ENCODE measurements at places on chromosomes 3 and 15.

DNA sequence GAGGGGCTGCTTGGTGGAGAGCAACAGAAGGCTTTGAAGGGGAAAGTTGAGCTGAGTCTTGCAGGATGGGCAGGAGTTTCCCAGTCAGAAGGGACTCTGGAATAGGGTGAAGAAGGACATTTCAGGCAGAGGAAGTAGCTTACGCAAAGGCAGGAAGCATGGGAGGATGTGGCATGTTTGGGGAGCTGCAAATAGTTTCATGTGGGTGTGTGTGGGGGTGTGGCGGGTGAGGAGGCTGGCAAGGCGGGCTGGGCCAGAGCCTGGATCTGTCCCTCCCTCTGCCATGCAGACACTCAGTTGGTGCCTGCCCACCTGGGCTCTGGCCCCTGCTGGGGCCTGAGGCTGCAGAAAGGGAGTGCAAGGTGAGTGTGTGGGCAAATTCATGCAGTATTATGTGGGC, 10.4 kb downstream of the TEX264 start:
- DNase-seq, result peak; percentile 40

- no peak for DNase-seq
Measured at GRCh38 chr3:37824954-37825328, 36.7 kb upstream of the CTDSPL start.

DNA sequence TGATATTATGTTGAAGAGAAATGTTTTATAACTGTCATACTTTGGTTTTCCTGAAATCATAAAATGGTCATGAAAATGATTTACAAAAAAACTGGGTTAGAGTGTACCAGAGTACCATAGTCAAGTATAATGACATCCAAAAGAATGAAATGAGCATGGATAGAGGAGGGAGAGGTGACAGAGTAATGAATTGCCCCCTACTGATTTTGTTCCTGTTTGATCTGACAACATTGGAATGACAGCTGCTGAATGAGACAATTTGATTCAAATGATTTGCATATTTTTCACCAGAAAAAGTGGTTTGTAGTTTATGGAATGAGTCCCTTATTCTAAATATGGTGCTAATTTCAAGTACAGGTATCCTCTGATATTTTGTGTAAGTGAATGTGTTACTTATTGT, 271.7 kb downstream of the CNTN4 start:
- DNase-seq, result no peak

DNA sequence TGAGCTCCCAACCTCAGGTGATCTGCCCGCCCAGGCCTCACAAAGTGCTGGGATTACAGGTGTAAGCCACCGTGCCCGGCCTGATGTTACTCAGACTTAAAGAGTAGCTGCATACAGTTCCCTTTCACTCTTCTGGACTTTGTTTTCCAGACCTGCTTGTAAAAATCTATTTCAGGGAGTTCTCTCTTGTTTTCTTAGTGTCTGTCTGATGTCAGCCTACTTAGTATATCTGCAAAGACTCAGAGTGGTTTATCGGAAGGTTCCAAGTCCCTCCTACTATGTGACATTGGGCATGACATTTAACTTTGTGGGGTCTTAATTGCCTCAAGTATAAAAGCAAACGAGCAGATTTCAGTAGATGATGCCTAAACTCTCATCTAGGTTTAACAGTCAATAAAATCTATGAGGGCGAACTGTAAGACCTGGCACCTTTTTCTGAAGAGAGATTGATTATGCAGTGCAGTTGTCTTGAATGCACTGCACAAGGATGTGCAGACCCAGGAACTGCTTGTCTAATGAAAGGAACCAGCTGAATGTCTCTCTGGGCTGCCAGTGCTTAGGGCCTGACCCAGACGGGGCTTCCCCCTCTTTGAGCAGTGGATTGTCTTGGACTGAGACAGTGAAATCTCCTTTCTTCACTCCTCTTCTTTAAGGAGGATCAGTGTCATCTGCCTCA, 301.4 kb downstream of the PTPRG start:
- DNase-seq, result no peak

- no peak for DNase-seq
Measured at GRCh38 chr3:65351753-65352152, 664.0 kb upstream of the ADAMTS9 start.

GRCh38 chr3:22012471-22012870, 261.5 kb upstream of the ZNF385D start:
- no peak for DNase-seq

DNA sequence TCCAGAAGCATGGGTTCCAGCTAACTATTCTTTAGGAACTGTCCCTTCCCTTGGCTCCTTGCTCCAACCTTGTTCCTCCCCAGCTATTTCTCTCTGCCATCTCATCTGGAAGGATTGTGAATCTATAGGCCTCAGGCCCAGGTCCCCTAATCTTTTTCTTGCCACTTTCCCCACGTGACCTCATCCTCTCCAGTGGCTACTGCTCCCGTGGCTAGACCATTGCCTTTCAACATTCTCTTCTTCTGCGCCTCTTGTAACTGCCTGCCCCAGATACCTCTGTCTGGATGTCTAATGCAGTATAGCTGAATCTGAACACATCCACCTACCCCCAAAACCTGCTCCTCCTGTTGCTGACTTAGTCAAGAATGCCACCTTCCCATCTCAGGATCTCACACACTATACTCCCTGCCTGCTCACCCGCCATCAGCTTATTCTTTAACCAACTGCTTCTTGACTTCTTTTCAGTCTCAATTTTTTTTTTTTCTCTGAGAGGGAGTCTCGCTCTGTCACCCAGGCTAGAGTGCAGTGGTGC, 5.2 kb downstream of the GPX1 start:
- DNase-seq, result no peak

DNA sequence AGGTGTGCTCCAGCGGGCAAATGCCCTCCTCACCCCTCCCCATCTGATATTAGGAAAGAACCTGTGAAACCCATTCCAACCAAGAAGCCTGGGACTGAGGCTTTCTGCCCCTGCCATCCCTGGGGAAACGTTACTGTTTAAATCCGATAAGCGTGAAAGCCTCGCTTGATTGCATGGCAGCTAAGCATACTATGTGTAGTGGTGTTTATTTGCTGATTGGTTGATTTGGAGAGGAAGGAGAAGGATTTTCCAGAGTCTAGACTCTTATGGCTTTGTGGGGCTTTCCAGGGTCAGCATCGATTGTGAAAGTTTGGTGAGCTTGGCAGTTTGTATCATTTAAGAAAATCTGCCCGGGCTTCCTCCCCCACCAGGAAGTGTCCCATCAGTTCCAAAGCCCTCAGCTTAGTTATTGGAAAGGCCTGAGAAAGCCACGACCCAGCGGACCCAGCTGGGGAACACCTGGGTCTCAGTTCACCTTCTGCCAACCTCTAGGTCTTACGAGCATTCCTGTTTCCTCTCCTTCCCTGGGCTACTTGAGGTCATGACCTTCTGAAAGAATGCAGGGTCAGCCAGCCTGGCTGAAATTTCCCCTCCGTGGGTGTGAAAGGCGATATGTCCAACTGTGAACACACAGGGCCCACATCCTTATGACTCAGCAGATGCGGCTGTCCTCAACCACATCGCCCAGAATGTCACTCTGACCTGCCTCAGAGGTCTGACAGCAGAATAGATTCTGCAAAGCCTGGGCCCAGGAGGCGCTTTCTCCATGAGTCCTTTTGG, 62.8 kb upstream of the HERC1 start:
- peak; percentile 50 for DNase-seq

DNA sequence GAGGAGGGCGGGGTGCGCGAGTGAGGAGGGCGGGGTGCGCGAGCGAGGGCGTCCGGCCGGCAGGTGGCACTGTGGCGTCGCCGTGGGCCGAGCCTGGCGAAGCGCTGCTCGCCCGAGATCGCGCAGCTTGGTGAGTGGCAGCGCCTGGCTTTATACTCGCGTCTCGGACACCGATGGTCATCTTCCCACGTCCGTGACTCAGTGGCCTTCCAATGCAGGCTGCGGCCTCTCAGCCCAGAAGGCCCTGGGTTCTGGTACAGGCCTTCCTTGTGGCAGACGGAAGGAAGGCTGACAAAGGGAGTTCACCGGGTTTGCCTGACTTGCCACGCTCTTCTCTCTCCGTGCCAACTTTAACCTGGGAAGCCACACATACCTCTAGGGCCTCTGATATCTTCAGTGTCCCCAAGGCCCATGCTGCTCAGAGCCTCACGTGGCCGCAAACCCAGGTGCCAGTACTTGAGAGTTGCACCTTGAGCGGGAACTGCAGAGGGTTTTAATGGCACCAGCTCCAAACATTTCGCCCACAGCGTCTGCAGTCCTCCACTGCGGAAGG, 195.3 kb upstream of the LYSMD4 start:
- DNase-seq, result peak; percentile 89

DNA sequence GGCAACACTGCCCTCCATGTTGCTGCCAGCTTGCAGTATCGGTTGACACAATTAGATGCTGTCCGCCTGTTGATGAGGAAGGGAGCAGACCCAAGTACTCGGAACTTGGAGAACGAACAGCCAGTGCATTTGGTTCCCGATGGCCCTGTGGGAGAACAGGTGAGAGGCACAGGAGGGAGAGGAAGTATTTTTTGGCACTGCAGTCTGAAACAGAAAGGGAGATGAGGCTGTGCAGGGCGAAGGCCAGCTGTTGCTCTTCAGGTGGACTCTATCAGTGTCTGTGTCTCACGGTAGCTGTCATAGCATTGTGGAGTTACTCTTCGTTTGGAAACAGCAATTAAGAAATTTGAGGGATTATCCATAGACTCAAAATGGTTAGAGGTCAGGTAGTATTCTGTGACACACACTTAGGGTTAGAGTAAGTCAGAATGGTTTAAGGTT, 8.0 kb downstream of the NFKBIZ start:
- no peak for DNase-seq

DNA sequence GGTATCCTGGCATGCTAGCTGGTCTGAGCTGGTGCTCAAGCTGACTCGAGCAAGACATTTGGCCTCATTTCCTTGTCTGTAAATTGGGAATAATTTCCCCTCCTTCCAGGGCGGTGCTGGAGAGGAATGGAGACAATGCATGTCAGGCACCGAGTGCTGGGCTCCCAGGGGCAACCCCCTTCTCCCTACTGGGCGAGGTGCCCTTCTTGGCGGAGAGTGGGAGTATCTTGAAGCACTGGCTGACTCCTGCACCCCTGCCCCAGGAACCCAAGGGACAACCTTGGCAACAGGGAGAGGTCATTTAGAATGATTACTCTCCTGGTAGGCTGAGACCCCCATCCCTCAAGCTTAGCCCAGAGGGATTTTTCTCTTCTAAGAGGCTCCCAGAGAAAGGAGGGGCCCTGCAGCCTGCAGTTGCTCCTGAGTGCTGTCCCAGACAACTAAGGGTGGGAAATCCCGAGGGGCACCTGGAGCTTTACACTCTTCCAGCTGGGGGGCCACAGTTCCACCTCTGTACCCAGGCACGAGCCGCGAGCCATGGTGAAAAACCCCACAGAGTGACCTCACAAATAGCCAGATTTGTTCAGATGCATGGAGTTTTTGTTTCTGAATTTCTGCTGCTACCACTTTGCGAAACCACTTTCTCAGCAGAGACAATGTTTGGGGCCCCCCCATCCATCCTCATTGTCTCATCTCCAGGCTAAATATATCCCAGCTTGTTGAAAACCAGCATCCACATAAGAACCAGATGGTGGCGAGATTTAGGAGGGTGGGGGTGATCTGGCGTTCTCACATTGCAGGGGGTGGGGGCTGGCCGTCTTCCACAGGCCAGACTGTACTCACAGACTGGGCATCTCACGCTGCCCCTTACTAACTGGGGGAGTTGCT, 44.8 kb downstream of the ABTB1 start:
- DNase-seq, result no peak

- no peak for DNase-seq
Measured at GRCh38 chr3:90062631-90063200, 955.3 kb downstream of the EPHA3 start.

GRCh38 chr3:185290266-185290665, 36.4 kb upstream of the EHHADH start:
- no peak for DNase-seq

GRCh38 chr3:105032541-105032940, 334.2 kb upstream of the ALCAM start:
- DNase-seq, result no peak

DNA sequence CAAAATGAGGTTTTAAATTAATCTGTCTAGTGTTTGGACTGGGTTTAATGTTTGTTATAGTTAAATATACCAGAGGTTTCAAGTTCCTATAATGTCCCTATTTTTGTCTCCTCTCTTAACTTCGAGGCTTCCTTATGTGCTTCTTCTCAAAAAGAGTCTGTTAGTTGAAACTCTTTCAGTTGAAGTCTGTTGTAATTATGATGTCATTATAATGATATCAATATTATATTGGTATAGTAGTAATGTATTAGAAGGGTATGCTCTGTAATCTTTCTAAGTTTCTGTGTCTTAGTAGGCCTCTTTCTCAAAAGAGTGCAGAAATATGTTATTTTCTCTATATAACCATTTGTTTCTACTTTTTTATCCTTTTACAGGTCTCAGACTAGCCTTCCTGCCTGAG, 1148.0 kb downstream of the NSUN3 start:
- DNase-seq, result no peak

DNA sequence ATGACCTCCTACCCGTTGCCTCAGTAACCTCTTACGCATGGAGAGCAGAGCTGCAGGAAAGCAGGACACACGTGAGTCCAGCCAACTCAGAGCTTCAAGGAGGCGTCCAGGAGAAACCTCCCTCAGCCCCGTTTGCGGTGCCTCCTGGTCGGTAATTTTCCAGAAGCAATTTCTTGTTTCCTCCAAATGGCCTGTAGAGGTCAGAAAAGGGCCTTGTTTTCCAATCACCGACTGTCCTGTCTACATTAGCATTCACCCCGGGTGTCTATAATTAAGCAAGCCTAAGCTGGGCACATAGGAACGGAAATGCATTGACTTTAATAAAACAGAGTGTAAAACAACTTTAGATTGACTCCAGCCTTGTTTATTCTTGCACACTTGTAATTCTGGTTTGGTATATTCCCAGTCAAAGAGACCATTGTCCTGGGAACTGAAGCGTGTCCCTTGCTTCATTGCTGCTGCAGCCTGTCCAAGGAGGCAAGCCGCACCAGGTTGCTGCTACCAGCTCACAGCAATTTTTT, 836.2 kb downstream of the AGBL1 start:
- peak; percentile 2 for DNase-seq

GRCh38 chr15:85743392-85744055, 51.2 kb downstream of the KLHL25 start:
- DNase-seq, result no peak

- no peak for DNase-seq
Measured at GRCh38 chr15:40108061-40108854, 421 bp downstream of the BMF start.

DNA sequence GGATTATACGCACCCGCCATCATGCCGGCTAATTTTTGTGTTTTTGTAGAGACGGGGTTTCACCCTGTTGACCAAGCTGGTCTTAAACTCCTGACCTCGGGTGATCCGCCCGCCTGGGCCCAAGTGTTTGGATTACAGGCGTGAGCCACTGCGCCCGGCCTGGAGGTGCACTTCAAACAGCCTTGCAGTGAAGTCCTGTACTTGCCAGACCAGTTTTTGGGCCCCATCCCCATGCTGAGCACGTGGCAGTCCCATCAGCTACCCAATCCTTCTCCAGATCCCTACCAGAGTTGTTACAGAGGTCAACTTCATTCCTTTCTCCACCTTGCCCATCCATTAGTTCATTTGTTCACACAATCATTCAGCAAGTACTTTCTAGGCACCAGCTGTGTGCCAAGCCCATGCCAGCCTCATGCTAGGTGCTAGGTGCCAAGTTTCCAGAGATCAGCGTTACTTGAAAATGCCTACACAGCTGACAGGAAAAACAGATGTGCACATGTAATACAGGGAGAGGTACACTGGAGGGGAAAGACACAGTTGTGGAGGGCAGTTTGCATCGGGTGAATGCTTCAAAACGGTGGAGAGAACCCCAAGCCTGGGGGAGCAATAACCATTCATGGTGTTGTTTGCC, 2.2 kb downstream of the DNAH1 start:
- DNase-seq, result no peak

Measured in CD4-positive, alpha-beta T cell treated with Interleukin-1 beta for 1 hour (primary cell).